ENCODE measurements at places on chromosomes 12 and 14.

- DNase-seq = no peak
Measured at GRCh38 chr12:27999521-27999920, 27.0 kb upstream of the PTHLH start.

GRCh38 chr12:78898416-78898815 is 33.8 kb downstream of the SYT1 start:
- no peak for DNase-seq

DNA sequence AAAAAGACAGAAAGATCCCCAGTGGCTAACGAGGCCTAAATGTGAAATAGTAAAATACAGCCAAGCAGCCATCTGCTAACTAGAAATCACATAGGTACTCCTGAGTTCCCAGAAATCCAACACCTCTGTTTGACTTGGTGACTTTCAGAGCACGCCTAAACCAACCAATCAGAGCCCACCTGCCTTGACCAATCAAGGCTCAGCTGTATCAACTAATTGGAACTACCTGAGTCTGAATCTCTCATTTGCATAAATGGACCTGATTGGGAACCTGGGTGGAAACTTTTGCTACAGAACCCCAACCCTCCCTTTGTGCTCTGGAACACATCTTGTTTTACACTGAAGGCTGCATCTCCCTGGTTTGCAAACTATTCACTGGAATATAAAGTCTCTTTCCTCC is 5.1 kb upstream of the TCL1B start:
- no peak for DNase-seq

GRCh38 chr14:31781578-31781977 is 220.4 kb downstream of the NUBPL start:
- no peak for DNase-seq

DNA sequence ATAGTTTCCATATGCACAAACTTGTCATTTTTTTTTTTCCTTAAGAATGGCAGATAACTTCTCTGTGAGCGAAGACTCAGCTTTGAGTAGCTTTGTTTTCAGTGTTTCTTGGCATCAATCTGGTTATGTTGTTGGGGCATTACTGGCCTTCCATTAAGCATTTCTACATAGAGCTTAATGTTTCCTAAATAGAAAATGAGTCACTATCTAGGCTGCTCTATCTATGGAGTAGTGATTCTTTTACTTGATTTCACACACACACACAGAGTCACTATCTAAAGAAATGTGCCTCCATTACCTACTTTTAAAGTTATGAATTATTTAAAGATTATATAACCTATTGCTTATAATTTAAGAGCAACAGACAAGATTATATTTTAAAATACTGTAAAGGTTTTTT is 53.9 kb downstream of the TMEM260 start:
- DNase-seq = no peak

- no peak for DNase-seq
Measured at GRCh38 chr14:35229084-35229791, 62.9 kb upstream of the PSMA6 start.

- DNase-seq = no peak
Measured at GRCh38 chr12:93884794-93885460, 207.8 kb downstream of the CRADD start.

DNA sequence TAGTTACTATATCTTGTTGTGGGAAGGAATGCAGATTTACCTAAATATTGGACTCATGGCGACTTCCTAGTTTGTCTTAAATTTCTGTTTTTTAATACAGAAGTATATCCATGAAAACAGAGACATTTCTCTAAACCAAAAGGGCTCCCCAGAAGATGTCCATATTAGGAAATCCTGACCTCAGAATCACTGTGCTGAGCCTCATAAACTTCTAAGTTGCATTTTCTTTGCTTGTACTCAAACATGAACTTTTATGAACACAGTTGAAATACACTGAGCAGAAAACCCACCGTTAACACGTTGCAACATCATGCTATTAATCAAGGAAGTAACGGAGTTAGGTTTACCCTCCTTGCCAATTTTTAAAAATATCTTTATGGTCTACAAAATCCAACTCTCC is 42.9 kb upstream of the NR2C1 start:
- DNase-seq = no peak

- no peak for DNase-seq
Measured at GRCh38 chr12:29346769-29347421, 34.1 kb downstream of the ERGIC2 start.

GRCh38 chr12:52267266-52267665 is 7.2 kb upstream of the KRT86 start:
- DNase-seq = no peak

GRCh38 chr12:121263206-121263935 is 33.1 kb downstream of the CAMKK2 start:
- DNase-seq = no peak

- DNase-seq = no peak
Measured at GRCh38 chr14:25832585-25832984, 765.2 kb downstream of the NOVA1 start.

DNA sequence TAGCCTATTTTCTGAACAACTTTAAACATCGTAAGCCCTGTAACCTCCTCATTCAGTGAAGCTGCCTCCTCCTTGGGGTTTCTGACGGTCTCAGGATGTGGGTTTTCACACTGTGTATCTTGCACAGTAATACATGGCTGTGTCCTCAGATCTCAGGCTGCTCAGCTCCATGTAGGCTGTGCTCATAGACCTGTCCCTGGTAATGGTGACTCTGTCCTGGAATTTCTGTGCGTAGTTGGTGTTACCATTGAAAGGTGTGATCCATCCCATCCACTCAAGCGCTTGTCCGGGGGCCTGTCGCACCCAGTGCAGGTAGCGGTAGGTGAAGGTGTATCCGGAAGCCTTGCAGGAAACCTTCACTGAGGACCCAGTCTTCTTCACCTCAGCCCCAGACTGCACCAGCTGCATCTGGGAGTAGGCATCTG is 980.5 kb downstream of the TMEM121 start:
- DNase-seq = no peak

All from stimulated activated CD8-positive, alpha-beta memory T cell treated with anti-CD3 and anti-CD28 coated beads, Interleukin-2, amount 100 ng/mL, for 1 hour (primary cell).